HepG2 (cell line): ENCODE measurements at places on chromosomes 3 and 15.

DNA sequence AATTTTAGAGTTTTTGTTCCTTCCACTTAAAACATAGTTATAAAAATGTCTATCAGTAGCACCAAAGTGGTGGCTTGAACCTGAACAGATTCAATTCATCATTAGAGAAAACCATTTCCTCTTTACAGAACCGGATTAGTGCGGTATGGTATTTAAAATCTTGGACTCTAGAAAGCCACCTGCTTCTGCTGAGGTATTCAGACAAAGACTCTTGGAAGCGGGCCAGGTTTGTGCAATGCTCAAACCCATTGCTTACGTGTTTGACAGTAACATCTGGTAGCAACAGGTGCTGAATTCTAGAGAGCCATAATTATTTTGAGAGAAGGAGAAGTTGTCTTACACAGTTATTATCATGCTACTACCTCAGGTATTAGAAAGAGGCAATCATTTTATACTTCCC lies 290.5 kb downstream of the NAALADL2 start:
- no peaks in the 10 kb centered on the region for H3K36me3 ChIP-seq
- no peaks in the 10 kb centered on the region for H3K4me1 ChIP-seq
- no peaks in the 10 kb centered on the region for H3K27me3 ChIP-seq
- no peak overlapping the region for H3K27ac ChIP-seq
- H3K4me3 ChIP-seq, result no peak overlapping the region

GRCh38 chr3:12982619-12983101 lies 90.6 kb downstream of the IQSEC1 start:
- DNase-seq, result no peak
- 0 out of 3 replicates have a peak, but pooled peaks cover 3% of the 10 kb centered on the region for H3K36me3 ChIP-seq
- H3K27ac ChIP-seq, result no peak overlapping the region
- peaks cover 20% of the 10 kb centered on the region for H3K4me1 ChIP-seq
- no peak overlapping the region for H3K4me3 ChIP-seq

DNA sequence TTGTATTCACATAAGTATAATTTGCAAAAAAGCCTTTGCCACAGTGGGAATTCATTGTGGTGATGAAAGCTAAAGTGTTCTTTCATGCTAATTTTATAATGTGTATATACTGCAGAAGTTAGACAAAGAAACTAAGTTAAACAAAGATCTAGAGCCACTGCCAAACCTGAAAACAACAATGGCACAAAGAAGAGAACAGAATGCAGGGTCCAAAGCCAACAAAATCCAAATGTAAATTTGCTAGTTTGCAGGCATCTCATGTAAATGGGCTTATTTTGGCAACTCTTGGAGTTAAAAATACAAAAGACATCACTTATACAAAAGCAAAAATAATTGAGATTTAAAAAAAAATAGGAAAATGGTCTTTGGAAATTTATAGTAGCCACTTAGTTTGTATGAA lies 123.0 kb downstream of the TCF12 start:
- H3K27me3 ChIP-seq, result no peaks in the 10 kb centered on the region
- no peak overlapping the region for H3K27ac ChIP-seq
- peaks cover 11% of the 10 kb centered on the region for H3K4me1 ChIP-seq

- H3K27me3 ChIP-seq, result no peaks in the 10 kb centered on the region
- no peak for DNase-seq
- no peaks in the 10 kb centered on the region for H3K36me3 ChIP-seq
- H3K4me1 ChIP-seq, result no peaks in the 10 kb centered on the region
- H3K27ac ChIP-seq, result no peak overlapping the region
These were observed 563.8 kb downstream of the TBL1XR1 start for GRCh38 chr3:176633511-176633910.

DNA sequence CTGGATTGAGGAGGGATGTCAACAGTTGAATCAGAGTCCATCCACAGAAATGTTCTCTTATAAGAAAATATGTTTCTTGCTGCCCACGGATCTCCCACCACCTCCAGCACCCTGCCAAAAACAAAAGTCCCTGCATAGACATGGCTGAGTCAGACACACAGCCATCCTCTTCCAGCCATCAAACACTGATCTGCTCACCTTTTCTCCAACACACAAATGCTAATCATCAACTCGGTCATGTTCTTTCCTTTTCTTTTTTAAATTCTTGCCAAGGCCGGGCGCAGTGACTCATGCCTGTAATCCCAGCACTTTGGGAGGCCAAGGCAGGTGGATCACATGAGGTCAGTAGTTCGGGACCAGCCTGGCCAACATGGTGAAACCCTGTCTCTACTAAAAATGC lies 110.7 kb upstream of the IL12A start:
- no peaks in the 10 kb centered on the region for H3K4me1 ChIP-seq
- H3K27ac ChIP-seq, result no peak overlapping the region
- no peaks in the 10 kb centered on the region for H3K36me3 ChIP-seq
- no peaks in the 10 kb centered on the region for H3K27me3 ChIP-seq
- H3K4me3 ChIP-seq, result no peak overlapping the region
- DNase-seq, result no peak

GRCh38 chr3:53531749-53532148 lies 37.3 kb downstream of the CACNA1D start:
- H3K4me3 ChIP-seq, result no peak overlapping the region
- no peaks in the 10 kb centered on the region for H3K36me3 ChIP-seq
- no peak overlapping the region for H3K27ac ChIP-seq
- DNase-seq, result no peak
- H3K27me3 ChIP-seq, result no peaks in the 10 kb centered on the region

DNA sequence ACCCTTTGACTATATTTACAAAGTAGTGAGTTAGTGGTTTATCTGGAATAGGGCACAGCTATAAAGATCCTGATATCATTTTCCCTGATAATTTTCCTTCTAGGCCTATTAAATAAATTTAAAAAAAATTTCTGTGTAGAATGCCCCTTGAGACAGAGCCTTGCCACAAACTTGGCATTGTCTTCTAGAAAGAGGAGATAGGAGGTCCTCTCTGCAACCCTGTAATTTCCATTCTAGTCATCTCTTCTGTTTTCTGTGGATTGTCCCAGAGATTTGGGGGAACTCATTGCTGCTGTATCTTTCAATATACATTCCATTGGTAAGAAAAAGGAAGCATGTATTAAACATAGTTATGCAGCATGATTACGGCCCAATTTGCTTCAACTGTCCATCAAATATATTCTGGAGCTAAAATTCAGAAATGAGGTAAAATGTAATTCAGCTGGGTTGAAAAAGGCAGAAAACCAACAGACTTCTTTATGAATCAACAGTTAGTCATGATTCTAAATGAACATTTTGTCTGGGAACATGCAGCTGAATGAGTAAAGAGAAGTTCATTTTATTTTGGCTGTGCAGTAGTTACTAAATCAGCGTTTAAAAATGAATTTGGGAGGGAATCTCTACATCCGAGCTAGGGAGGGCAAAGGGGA lies 401.1 kb downstream of the NAALADL2 start:
- no peaks in the 10 kb centered on the region for H3K4me1 ChIP-seq
- no peak for DNase-seq
- H3K27me3 ChIP-seq, result no peaks in the 10 kb centered on the region
- no peak overlapping the region for H3K27ac ChIP-seq

DNA sequence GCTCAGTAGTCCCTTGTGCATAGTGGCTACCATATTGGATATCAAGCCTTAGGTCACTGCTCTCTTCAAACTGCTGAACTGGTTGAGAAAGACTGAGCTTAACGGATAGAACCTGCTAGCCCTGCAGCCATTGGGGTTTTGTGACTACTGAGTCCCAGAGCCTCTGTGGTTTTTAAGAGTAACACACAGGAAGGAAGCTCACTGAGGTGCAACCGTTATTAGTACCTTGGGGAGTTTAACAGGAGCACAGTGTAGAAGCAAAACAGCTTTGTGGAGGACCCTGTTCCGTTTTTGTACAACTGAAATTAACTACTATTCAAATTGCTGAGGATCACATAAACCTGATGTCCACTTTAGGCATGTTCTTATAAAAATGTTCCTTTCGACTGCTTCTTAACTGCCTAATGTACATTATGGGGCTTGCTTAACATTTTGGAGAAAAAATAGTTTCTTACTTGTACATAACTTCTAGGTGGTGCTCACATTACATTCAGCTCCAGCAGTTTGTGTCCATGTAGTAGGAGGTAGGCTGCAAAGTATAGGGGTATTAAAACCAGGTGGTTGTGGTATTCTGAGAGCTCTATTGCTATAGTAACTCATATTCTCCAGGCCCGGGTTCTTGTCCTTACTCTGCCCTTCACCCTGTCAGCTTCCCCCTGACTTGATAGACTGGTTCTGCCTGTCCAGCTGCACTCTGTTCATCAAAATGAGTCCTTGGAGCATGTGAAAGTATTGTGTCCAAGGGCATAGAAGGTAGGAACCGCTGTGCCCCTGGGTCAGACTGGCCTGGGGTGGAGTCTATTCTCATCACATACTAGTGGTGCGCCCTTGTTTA lies 17.3 kb downstream of the PXK start:
- DNase-seq, result no peak
- peaks cover 7% of the 10 kb centered on the region for H3K4me1 ChIP-seq
- H3K27me3 ChIP-seq, result no peaks in the 10 kb centered on the region
- H3K4me3 ChIP-seq, result no peak overlapping the region
- no peaks in the 10 kb centered on the region for H3K36me3 ChIP-seq
- no peak overlapping the region for H3K27ac ChIP-seq

GRCh38 chr3:116067326-116067725 lies 378.0 kb downstream of the LSAMP start:
- H3K27me3 ChIP-seq, result no peaks in the 10 kb centered on the region
- DNase-seq, result no peak
- no peaks in the 10 kb centered on the region for H3K36me3 ChIP-seq
- no peaks in the 10 kb centered on the region for H3K4me1 ChIP-seq
- H3K4me3 ChIP-seq, result no peak overlapping the region

DNA sequence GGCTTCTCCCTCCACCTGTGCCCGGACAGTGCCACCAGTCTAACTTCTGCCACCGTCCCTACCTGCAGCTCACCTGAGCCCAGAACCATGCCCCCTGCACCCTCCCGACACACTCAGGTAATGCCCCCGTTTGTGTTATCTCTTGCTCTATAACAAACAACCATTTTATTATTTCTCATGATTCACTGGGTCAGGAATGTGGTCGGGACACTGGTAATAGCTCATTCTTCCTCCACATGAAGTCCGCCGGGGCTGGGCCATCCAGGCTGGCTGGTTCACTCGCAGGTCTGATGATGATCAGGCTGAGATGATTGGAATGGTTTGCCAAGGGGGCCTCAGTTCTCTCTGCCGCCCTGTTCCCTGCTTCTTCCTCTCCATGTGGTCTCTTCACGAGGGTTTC lies 20.3 kb upstream of the NR2E3 start:
- H3K36me3 ChIP-seq, result no peaks in the 10 kb centered on the region
- no peak overlapping the region for H3K4me3 ChIP-seq
- no peak overlapping the region for H3K27ac ChIP-seq
- peaks cover 18% of the 10 kb centered on the region; the same call in 2 of the 3 replicates for H3K27me3 ChIP-seq

DNA sequence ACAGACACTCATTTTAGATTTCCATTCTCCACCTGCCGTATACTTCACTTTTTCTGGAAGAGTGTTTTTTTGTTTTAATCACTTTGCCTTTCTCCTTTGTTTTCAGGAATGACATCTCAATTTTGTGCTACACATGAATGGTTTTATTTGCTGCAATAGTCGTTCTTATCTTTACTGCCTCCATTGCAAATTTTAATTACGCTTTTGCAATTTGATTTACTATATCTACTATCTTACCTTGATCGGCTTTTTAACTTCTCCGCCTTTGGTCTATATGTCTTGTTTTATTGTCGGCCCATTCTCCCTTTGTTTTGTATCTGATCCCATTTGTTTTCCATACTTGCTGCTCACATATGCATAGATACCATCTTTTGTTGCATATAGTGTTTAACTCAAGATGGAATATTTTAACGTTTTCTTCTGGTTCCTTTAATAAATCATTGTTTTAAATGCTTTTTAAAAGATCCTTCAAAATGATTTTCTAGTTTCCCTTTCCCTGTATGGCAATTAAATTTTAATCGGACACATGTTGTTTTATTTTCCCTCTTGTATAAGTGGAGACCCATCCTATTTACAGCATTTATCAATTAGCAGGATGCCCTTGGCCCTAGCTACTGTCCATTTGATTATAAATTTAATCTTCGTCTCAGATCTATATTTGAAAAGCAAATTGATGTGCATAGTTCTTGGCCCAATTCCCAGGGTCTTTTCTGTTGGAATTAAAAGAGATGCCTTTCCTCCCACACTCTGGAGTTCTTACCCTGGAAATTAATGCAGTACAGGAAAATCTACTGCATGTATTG lies 97.2 kb upstream of the CNTN4 start:
- H3K4me3 ChIP-seq, result no peak overlapping the region
- no peaks in the 10 kb centered on the region for H3K27me3 ChIP-seq
- no peaks in the 10 kb centered on the region for H3K4me1 ChIP-seq
- no peaks in the 10 kb centered on the region for H3K36me3 ChIP-seq
- no peak for DNase-seq
- no peak overlapping the region for H3K27ac ChIP-seq

- no peaks in the 10 kb centered on the region for H3K36me3 ChIP-seq
- no peaks in the 10 kb centered on the region; the same call in 2 of the 3 replicates for H3K27me3 ChIP-seq
- H3K4me3 ChIP-seq, result no peak overlapping the region
- no peak for DNase-seq
These were observed 28.6 kb upstream of the C3orf80 start for GRCh38 chr3:160196511-160197104.

- no peaks in the 10 kb centered on the region for H3K36me3 ChIP-seq
- no peak overlapping the region for H3K27ac ChIP-seq
- H3K4me1 ChIP-seq, result no peaks in the 10 kb centered on the region
These were observed 319.6 kb downstream of the AGBL1 start for GRCh38 chr15:86399041-86399954.

DNA sequence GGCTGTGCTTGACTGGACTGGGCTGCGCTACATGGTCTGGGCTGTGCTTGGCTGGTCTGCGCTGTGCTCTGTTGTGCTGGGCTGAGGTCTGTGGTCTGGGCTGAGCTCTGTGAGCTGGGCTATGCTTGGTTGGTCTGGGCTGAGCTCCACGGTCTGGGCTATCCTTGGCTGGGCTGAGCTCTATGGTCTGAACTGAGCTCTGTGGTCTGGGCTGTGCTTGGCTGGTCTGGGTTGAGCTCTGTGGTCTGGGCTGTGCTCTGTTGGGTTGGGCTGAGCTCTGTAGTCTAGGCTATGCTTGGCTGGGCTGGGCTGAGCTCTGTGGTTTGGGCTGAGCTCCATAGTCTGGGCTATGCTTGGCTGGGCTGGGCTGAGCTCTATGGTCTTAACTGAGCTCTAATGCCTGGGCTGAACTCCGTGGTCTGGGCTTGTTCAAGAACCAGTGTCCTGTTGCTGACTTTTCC lies 92.0 kb downstream of the PLXNA1 start:
- H3K27me3 ChIP-seq, result peaks cover 9% of the 10 kb centered on the region
- no peaks in the 10 kb centered on the region for H3K4me1 ChIP-seq
- no peaks in the 10 kb centered on the region for H3K36me3 ChIP-seq
- no peak for DNase-seq
- H3K4me3 ChIP-seq, result no peak overlapping the region

DNA sequence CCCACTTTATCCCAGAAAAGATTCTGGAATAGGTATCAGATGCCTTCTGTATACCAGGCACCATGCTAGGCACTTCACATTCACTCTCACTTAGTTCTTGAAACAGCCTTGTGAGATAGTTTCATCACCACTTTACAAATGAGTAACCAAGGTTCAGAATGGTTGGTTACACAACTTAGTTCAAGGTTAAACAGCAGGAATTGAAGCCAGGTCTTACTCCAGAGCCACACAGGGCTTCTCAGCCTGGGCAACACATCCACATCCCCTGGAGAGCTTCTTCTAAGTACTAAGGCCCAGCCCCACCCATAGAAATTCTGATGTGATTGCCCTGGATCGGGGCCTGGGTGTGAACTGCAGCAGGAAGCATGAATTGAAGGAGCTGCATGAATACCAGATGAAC lies 18.6 kb downstream of the WHAMM start:
- H3K27me3 ChIP-seq, result no peaks in the 10 kb centered on the region
- no peak overlapping the region for H3K4me3 ChIP-seq
- DNase-seq, result peak; percentile 60
- H3K27ac ChIP-seq, result no peak overlapping the region
- peaks cover 14% of the 10 kb centered on the region for H3K36me3 ChIP-seq
- H3K4me1 ChIP-seq, result peaks cover 24% of the 10 kb centered on the region
